ENCODE measurements at places on chromosomes 2 and 18. TPM values are rescaled to one million over a fixed set of nuclear protein-coding genes. Genes with fewer than 3 reads are reported as not detected.

RND3 gene
- 15.0 TPM for total RNA-seq

GRCh38 chr2:11770531-11771188 is 24.2 kb downstream of the LPIN1 start:
- DNase-seq: no peak
- no peaks in the 10 kb centered on the region for H3K27me3 ChIP-seq
- H3K4me3 ChIP-seq: no peak overlapping the region
- 0 out of 2 replicates have a peak, but pooled peaks cover 7% of the 10 kb centered on the region for H3K36me3 ChIP-seq

- no peaks in the 10 kb centered on the region for H3K27me3 ChIP-seq
- H3K4me1 ChIP-seq: no peaks in the 10 kb centered on the region
- no peak overlapping the region for H3K4me3 ChIP-seq
- H3K27ac ChIP-seq: no peak overlapping the region
- no peak for DNase-seq
Observed at GRCh38 chr2:19556648-19557047, 198.2 kb upstream of the OSR1 start.

DNA sequence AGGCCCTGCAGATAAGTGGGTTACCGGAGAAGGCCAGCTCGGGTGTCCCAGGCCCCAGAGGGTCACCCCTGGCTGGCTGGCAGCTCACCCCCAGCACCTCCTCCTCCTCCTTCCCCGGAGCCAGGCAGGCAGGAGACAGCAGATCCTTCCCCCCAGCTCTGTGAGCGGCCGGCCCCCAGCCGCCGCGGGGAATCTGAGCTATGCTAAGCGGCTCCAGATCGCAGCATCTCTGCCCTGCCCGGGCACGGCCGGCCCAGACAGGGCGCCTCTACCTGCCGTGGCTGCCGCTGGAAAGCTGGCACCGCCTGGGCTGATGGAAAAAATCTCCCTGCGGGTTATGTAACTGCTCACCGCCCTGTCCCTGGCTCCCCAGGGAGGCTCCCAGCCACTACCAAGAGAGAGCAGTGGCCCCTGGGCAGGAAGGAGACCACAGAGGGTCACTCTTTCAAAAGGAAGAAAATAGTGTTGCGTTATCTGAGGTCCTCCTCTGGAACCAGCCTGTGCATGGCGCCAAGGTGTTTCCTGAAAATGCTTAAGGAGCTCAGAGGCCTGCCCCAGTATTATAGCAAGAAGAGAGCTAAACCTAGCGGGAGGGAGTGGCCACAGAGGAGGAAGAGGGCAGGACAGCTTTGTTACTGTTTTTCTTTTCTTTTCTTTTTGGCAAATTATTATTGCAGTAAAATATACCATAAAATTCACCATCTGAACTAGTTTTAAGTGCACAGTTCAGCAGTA is 179.0 kb downstream of the SMAD7 start:
- no peaks in the 10 kb centered on the region for H3K27me3 ChIP-seq
- no peak overlapping the region for H3K27ac ChIP-seq
- peaks cover 1% of the 10 kb centered on the region for H3K4me1 ChIP-seq
- H3K36me3 ChIP-seq: no peaks in the 10 kb centered on the region
- no peak overlapping the region for H3K4me3 ChIP-seq
- no peak for DNase-seq

GRCh38 chr18:59249199-59249774 is 24.0 kb downstream of the RAX start:
- no peak overlapping the region for H3K4me3 ChIP-seq
- H3K4me1 ChIP-seq: no peaks in the 10 kb centered on the region
- H3K27ac ChIP-seq: no peak overlapping the region
- no peaks in the 10 kb centered on the region for H3K36me3 ChIP-seq
- peak; percentile 75 for DNase-seq
- H3K27me3 ChIP-seq: peaks cover 45% of the 10 kb centered on the region

All from HCT116 (cell line).